ENCODE measurements at places on chromosomes 3 and 15. TPM values are rescaled to one million over a fixed set of nuclear protein-coding genes. Genes with fewer than 3 reads are reported as not detected.

- DNase-seq, result no peak
Measured at GRCh38 chr3:50447290-50447840, 56.1 kb downstream of the CACNA2D2 start.

DNA sequence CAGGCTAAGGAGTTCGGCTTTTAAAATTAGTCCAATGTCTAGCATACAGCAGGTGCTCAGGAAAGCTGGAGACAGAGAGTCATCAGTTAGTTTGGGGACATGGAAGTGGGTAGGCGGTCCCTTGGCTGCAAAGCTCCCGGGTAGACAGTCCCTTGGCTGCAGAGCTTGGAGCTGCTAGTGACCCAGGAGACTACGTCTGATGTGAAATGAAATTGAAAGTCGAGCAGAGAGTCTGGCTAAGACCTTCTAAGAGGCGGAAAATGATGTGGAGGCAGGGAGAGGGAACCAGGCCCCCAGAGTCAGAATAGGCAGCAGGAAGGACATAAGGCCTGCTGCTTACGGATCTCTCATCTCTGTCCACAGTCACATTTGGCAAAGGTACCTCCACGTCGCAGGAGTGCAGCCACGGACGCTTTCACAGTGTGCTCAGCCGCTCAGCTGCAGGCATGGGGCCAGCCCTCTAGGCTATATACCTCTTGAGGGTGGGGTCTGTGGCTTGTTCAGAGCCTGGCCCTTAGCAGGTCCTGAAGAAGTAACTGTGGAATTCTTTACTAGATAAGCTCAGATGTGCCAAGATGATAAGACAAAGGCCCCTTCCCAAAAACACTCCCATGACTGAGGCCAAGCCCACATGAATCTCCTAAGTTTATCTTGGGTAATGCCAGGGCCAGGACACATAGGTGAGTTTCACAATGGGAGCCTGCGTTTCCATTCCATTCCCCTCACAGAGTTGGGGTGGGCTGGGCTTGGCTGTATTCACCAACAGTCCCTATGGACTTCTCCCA is 131.7 kb downstream of the XXYLT1 start:
- DNase-seq, result no peak

The SLC7A14 gene
- total RNA-seq, result 0.93 TPM

The ALPK3 gene
- 122 TPM for total RNA-seq

- no peak for DNase-seq
Measured at GRCh38 chr3:142650001-142650693, 54.0 kb downstream of the PLS1 start.

GRCh38 chr3:43994657-43995546 is 246.8 kb upstream of the TOPAZ1 start:
- no peak for DNase-seq

The PODXL2 gene
- 25.7 TPM for total RNA-seq

DNA sequence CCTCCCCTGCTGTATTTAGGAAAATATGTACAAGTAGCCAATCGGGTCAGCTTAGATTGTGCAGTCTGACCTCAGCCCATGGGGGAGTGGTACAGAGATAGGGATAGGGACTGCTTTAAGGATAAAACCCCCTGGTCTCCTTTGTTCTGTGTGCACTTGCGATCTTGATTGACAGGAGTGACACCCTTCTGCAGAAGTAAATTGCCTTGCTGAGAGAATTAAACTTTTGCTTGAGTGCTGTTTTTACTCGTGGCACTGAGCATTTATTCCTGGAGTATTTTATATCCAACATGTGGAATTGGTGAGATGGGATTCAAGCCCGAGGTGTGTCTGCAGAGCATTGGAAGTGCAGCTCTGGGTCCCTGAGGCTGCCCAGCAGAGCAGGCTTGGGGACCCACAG is 23.9 kb upstream of the RPL32 start:
- DNase-seq, result no peak

DNA sequence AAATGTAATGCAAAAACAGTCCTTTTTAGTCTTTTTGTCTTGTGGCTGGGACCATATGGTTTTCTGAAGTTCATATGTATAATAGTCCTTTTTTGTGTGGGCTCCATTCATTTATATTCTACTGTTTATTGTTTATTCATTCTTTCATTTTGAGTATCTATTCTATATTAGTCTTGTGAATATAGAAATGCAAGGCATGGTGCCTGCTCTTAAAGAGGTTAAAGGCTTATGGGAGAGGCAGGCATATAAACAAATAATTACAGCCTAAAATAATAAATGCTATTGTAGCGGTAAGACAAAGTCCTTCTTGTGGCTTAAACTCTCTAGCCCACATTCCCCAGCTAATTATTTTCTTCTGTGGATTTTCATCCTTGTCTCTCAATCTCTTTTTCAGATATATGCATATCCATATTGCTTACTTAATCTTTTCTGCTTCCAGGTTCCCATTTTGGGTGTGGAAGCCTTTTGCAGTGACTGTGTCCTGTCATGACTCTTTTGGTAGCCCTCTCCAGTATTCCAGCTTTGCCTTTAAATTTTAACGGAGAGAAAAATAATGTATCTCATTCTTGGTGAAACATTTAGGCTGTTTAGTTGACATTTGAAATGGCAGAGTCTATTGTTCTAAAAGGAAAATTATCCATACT is 101.6 kb downstream of the PPM1L start:
- no peak for DNase-seq
